ENCODE measurements at places on chromosomes 7 and 10. TPM values are rescaled to one million over a fixed set of nuclear protein-coding genes. Genes with fewer than 3 reads are reported as not detected.

DNA sequence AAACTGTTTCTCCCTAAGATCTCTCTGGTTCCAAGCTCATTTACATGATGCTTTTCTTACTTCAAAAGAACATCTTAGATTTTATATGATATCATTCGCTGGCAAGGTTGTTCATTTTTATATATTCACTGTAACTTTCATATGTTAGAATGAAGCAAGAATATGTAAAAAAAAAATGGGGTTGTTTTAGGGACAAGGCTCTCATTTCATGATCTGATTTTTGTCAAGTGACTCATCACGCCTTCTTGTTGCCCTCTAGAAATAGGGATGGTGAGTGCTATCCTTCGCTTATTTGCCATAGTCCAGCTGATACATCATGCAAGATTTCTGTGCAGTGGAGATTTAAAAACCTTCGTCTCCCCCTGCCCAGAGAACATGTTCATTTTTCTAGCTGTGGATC is 14.0 kb upstream of the CELF2 start:
- DNase-seq = no peak

DNA sequence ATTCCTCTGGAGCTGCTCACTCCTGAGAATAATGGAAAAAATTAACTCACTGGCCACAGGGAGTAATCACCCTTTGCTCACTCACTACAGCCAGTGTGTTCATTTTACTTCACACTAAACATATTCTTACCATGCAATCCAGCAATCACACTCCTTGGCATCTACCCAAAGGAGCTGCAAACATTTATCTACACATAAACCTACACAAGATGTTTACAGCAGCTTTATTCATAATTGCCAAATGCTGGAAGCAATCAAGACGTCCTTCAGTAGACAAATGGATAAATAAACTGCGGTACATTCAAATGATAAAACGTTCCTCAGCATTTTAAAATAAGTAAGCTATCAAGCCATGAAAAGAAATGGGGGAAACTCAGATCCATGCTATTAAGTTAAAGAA is 34.2 kb upstream of the POM121L12 start:
- peak; percentile 63 for DNase-seq

DNA sequence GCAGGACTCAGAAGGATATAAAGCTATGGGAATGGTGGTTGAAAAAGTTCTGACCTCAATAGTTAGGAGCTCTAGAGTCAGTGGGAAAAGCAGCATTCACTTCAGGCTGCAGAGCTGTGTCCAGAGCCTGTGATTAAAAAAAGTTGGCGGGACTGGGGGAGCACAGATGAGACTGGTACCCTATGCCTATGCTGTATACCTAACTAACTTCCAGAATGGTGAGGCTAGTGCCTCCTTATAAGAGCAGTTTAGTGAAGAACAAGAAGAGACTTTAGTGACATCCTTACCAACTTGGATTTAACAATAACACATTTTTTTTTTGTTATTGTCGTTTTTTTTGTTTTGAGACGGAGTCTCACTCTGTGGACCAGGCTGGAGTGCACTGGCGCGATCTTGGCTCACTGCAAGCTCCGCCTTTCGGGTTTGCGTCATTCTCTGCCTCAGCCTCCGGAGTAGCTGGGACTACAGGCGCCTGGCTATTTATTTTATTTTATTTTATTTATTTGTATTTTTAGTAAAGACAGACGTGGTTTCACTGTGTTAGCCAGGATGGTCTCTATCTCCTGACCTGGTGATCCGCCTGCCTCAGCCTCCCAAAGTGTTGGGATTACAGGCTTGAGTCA is 6.6 kb upstream of the ZNF282 start:
- no peak for DNase-seq

DNA sequence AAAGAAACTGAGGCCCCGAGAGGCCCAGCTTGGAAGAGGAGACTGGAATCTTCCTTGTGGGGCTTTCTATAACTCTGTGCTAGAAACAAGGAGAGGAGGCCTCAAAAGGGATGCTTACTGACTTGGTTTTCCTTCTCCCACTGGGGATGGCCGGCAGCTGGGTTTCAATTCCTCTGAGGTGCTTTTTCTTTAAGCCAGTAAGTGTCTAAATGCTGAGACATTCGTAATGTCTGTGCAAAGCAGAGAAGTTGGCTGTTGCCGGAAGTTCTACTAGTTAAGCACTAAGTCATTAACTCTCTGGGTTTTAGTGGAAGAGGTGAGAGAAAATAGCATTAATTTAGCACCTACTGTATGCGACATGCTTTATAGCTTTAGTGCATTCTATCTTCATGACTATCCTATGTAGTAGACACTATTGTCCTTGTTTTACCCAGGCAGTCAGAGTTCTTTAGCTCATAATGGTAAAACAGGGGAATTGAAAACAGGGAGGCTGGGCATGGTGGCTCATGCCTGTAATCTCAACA is 135.2 kb downstream of the RGS10 start:
- no peak for DNase-seq

DNA sequence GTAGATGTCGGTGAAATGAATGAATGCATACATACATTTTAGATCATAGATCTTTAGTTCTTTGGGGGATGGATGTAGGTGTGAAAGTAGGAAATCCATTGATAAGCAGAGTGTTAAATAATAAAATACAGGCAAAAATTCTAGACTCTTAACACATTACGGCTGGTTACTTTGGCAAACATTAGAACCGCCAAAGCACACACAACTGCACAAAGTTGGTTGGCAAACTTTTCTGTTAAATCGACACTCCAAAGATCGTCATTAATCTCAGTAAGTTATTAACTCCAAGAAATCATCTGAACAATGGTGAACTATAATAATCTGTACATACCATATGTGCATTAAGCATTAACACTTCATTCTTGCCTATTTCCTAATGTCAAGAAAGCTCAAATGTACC is 231.2 kb downstream of the PLXNA4 start:
- no peak for DNase-seq

Gene OR2A42
- total RNA-seq = not detected

- DNase-seq = no peak
Observed at GRCh38 chr10:29806350-29806788, 171.6 kb upstream of the SVIL start.

Gene GTF2IRD2
- total RNA-seq = 12.4 TPM

Gene KIN
- total RNA-seq = 13.7 TPM

Gene WEE2
- not detected for total RNA-seq

Gene MYOF
- total RNA-seq = 87.9 TPM

DNA sequence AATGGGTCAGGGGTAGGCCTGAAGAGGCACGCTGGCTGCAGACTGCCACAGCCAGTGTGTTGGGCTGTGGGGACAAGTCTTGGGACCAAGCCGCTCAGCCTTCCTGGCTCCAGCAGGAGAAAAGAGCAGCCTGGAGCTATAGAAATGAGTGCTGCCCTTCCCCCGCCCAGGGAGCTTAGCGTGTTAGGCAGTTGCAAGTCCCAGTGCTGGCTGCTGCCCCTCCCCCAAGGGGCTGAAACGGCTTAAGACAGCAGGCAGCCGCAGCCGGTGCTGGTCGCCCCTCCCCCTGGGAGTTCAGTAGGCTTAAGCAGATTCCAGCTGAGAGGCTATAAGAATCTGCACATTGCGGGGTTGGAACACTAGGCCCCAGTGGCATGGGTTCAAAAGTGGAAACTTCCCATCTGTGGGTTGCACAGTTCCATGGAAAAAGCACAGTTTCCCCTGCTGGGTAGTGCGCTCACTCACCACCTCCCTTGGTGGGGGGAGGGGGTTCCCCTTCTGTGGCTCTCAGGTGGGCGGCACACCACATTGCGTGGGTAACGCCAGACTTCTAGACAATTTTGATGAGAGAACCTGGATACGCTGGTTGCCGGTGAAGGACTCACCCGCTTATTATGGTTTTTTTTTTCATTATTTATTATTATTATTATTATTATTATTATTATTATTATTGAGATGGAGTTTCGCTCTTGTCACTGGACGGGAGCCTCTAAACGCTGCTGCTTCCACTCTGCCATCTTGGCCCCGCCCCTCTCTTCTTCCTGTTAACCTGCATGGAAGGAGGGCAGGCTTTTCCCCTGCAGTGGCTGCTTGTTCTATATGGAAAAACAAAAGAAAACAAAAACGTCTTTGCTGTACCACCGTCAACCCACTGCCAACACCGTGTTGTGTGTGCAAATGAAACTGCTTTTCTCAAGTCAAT is 151.1 kb downstream of the CXCL12 start:
- peak; percentile 90 for DNase-seq

DNA sequence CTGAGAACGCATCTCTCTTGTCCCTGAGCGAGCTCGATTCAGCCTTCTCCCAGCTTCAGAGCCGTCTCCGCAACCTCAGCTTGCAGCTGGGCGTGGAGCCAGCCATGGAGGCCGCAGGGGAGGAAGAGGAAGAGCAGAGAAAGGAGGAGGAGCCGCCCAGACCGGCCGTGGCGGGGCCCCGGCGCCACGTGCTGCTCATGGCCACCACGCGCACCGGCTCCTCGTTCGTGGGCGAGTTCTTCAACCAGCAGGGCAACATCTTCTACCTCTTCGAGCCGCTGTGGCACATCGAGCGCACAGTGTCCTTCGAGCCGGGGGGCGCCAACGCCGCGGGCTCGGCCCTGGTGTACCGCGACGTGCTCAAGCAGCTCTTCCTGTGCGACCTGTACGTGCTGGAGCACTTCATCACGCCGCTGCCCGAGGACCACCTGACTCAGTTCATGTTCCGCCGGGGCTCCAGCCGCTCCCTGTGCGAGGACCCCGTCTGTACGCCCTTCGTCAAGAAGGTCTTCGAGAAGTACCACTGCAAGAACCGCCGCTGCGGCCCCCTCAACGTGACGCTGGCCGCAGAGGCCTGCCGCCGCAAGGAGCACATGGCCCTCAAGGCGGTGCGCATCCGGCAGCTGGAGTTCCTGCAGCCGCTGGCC is 43.2 kb downstream of the CHST3 start:
- DNase-seq = no peak

Gene GIMAP2
- 14.8 TPM for total RNA-seq

DNA sequence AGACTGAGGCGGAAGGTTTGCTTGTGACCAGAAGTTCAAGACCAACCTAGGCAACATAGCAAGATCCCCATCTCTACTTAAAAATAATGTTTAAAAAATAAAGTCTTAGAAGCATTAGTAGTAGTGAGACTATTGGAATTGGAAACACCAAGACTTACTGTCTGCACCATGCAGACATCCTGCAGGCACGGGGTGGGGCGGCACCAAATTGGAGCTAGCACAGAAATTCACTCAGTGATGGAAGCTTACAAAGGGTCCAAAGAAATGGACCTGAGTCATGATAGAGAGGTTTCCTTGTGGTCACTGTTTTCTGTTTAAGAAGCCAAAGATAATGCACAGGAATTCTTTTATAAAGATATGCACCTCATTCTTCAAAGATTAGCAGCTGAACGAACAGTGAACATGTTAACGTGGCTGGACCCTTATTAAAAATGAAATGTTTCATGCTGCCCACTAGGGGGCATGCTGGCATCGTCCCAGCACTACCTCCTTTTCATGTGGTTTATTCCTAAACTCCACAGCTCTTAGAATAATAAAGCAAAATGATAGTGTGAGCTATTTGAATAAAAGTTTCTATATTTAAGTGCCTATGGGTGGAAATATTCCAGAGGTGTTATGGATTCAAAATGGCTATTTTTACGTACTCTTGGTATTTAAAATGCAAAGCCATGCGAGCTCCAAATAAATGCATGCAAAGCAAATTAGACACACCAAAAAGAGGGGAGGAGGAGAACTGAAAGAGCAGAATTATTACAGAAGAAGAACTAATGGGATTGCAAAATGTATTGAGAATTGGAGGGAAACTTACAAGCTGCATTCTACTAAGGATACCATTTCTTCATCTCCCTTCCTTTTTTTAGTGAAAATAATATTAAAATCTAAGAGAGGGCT is 28.6 kb downstream of the PDSS1 start:
- peak; percentile 81 for DNase-seq

Gene PSMC2
- total RNA-seq = 142 TPM

- DNase-seq = no peak
Observed at GRCh38 chr7:15358112-15358511, 203.7 kb downstream of the AGMO start.

DNA sequence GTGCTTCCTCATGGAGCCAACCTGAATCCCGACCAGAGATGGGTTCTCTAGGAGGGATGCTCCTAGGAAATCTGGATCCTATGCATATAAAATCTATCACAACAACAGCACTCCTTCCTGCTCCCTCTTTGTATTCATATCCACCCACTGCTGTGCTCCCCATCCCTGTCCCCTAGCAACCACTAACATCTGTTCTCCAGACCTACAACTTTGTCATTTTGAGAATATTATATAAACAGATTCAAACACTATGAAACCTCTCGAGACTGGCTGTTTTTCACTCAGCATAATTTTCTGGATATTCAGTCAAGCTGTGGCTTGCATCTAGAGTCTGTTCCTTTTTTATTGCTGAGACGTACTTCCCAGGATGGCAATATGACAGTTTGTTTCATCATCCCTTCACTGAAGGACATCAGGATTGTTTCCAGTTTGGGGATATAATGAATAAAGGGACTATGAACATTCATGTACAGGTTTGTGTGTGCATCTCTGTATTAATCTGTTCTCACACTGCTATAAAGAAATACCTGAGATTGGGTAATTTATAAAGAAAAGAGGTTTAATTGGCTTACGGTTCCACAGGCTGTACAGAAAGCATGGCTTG is 36.0 kb upstream of the PRR15 start:
- DNase-seq = no peak

DNA sequence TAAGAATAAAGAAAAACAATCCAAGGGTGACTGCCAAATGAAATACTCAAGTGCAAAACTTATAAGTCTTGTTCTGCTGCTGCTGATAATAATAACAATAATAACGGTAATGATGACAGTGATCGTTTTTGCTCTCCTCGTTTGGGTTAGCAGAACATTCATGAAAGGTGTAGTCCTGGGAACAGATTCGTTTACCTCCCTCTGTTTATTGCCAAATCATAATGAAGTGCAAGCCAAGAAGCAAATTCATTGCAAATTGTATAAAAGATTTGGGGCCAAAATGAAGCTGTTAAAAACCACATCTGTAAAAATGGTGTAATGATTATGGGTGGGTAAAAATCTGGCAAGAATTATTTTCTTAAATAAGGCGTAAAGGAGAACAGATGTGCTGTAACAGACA is 587.2 kb upstream of the MKI67 start:
- DNase-seq = peak; percentile 74

DNA sequence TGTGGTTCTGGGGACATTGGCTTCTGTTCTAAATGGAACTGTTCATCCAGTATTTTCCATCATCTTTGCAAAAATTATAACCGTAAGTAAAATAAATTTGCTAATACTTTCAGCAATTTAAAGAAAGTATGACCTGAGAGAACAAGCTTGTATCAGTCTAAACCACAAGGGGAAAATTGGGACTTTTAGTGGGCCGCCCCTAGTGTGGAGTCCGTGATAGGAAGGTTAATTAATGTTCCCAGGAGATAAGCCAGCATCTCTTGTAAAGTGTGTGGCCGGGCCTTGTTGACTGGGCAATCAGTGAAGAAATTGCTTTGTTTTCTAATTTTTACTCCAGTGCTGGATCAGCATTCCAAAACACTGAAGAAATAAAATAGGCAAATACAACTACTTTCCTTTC is 83.0 kb downstream of the ABCB5 start:
- no peak for DNase-seq
